ENCODE measurements at places on chromosomes 3 and 15.

DNA sequence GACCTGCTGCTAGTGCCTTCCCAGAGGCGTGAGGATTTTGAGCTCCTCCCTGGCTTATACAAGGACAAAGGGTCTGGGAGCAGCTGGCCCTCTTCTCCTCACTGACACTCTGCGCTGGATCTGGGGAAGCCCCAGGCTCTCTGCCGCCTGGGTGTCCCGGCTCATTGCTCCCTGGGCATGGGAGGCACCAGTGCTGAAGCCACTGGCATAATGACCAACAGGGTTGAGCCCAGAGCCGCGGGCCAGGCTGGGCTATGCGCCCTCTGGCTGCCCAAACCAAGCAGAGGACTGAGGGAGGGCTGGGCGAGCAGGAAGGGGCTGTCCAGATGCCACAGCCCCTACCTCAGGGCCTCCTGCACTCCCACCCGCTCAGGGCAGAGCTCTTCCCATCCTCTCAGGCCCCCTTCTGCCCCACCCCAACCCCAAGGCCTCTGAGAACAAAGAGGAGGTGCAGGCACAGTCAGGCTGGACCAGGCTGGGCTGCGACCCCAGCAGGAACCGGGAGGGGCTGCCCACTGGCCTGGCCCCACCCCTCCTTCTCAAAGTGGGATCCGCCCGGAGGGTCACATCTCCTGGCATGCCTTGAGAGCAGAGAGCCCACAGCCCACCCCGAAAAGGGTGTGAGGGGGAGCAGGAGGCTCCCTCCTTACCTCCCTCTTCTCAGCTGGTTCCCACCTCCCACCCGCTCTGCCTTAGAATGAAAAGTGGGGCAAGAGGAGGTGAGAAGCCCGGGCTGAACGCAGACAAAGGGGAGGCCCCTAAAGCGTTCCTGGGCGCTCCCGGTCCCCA lies 1.6 kb downstream of the LINGO1 start:
- no peak for DNase-seq

GRCh38 chr15:79370716-79371115 lies 59.8 kb downstream of the TMED3 start:
- DNase-seq: no peak

- no peak for DNase-seq
Measured at GRCh38 chr15:81331600-81331999, 7.7 kb upstream of the STARD5 start.

GRCh38 chr3:42505849-42506410 lies 3.5 kb downstream of the VIPR1 start:
- DNase-seq: no peak

- no peak for DNase-seq
Measured at GRCh38 chr3:39593341-39593740, 125.9 kb downstream of the MOBP start.

- no peak for DNase-seq
Measured at GRCh38 chr3:123025642-123026521, 1.7 kb downstream of the SEMA5B start.

GRCh38 chr3:195580744-195581443 lies 2.8 kb downstream of the APOD start:
- DNase-seq: no peak

- no peak for DNase-seq
Measured at GRCh38 chr15:26028086-26028740, 165.1 kb upstream of the ATP10A start.

GRCh38 chr3:134625885-134626741 lies 24.7 kb downstream of the KY start:
- DNase-seq: no peak

DNA sequence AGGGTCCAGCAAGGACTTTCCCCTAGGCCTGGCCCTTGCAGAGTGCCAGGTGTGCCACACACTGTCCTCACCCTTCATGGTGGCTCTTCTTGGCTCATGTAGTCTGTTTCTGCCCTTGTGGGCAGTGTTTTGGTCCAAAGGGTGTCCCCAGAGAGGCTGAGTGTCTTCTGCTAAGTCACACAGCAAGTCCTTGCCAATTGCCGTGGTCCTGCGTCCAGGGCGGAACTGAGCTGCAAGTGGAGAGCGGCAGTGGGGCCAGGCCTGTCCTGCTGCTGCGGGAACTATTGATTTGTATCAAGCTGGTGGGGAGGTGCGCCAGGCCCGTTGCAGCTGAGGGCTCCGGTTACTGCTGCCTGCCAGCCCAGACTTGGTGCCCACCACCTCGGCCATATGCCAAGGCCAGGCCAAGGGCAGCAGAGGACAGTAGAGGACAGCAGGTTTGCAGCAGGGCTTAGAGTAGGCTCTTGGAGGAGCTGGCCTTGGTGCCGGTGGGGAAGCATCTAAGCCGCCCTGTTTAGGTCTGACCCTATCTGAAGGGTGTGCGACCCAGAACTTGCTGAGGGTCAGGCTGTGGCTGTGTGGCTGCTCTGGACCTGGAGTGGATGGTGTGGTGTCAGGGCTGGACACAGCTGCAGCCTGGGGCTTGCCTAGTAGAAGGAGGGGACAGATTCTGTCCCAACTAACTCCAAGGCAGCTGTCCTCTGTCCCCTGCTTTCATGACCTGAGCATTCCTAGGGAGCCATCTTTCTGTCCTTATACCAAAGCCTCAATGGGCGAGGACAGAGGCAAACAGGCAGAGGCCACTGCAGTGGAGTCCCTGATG lies 4.5 kb downstream of the AMIGO3 start:
- DNase-seq: no peak

DNA sequence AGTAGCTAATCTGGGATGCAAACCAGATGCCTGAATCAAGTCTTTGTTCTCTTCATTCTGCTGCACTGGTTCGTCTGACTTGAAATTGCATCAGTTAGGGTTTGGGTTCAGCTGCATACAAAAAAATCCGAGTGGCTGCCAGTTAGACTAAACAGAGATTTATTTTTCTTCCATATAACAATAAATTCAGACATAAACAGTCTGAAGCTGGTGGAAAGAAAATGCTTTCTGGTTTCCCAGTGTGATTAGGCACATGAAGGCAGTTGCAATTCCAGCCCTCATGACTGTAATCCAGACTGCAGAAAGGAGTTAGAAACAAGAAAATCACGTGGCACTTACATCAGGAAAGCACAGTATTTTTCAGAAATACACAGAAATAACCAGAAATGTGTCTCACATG lies 930.7 kb downstream of the MCTP2 start:
- no peak for DNase-seq

DNA sequence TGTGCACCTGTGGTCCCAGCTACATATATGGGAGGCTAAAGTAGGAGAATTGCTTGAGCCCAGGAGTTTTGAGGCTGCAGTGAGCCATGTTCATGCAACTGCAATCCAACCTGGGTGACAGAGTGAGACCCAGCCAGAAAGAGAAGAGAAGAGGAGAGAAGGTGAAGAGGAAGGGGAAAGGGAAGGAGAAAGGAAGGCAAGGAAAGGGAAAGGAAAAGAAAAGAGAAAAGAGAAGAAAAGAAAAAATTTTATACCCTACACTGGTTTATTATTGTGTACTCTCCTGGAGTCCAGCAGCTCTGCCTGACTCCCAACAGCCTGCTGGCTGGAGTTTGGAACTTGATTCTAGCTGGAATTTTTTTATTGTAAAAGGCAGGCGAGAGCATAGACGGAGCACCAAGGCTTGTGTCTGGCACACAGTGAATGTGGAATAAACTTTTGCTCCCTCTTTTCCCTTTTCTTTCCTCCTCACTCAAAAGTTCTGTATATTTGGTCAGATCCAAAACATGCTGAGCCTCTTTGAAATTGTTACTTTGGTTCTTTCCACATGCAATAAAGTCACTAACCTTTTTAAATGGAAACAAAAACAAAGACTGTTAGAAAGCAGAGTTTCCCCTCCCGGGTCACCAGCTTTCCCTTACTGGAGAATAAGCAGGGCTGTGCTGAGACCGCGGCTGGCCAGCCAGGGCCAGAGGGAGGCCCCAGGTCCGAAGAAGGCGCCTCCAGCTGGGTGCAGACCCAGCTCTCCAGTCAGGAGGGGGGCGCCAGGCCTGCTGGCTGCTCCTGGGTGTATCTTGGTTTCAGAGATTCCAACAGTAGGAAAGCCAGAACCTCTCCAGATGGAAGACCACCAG lies 9.9 kb downstream of the THSD4 start:
- no peak for DNase-seq

- no peak for DNase-seq
Measured at GRCh38 chr15:64288999-64289398, 67.0 kb downstream of the CSNK1G1 start.

GRCh38 chr3:134014270-134014669 lies 15.5 kb downstream of the SLCO2A1 start:
- DNase-seq: no peak

- no peak for DNase-seq
Measured at GRCh38 chr3:129051871-129052340, 8.7 kb upstream of the GP9 start.

GRCh38 chr3:149713730-149714654 lies 38.3 kb downstream of the COMMD2 start:
- no peak for DNase-seq

DNA sequence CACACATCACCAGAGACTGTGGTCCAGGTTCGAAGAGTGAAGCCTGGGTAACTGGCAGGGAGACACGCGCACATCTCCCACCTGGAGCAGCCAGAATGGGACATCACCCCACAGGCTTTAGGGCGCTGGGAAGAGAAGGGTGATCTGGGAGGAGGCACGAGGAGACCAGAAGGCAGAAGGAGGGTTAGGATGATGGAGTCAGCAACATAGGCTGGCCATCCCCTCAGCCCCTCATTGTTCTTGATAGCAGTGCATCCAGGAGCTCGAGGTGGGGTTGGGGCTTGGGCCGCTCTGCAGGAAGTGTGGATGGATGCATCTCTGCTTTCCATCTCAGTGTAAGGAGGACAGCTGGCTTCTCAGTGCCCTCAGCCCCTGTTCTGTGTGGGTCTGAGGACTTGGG lies 15.2 kb downstream of the PLA2G4F start:
- DNase-seq: no peak

GRCh38 chr3:41202834-41203345 lies 3.6 kb downstream of the CTNNB1 start:
- DNase-seq: no peak

DNA sequence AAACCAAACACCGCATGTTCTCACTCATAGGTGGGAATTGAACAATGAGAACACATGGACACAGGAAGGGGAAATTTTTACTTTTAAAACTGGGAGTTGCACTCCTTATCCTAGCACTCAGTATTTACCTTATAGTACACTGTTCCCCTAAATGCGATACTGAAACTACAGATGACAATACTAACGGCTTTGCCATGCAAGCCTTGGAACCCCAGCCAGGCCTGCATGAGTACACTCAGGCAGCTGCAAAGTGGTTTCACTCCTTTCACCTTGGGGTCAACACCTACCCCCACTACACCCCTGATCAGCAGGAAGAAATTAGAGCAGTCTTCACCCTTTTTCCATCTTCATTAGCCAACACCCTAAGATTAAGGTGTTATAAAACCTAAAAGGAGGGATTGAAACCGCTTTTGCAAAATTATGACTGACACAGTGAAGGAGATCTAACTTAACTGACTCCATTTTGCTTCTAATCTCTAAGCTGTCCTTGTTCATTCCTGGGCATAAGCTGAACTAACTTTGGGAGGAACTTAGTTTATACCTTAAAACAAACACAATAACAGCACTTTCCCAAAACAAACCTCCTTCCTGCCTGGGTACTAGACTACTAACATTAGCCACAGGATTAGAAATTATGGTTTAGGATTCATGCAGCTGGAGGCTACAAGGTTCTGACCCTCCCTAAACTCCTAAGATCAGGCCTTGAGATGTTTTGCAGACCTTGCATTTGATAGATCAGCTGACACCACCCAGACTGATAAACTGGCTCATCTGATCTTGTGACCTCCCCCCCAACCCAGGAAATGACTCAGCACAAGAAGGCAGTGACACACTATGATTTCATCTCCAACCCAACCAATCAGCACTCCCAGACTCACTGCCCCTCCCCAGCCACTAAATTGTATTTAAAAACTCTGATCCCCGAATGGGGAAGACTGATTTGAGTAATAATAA lies 452.1 kb upstream of the PPP2R3A start:
- no peak for DNase-seq

Data from stimulated activated naive CD4-positive, alpha-beta T cell treated with Interleukin-2 at 50 U/mL for 16 hours (primary cell).